ENCODE measurements at places on chromosomes 2 and 18.
A peak's percentile ranks its signal among the peaks of the same experiment; 100 is the strongest.

GRCh38 chr2:137091704-137092103 is 326.4 kb downstream of the THSD7B start:
- no peak for DNase-seq

GRCh38 chr2:158664987-158665386 is 130.1 kb upstream of the DAPL1 start:
- no peak for DNase-seq

DNA sequence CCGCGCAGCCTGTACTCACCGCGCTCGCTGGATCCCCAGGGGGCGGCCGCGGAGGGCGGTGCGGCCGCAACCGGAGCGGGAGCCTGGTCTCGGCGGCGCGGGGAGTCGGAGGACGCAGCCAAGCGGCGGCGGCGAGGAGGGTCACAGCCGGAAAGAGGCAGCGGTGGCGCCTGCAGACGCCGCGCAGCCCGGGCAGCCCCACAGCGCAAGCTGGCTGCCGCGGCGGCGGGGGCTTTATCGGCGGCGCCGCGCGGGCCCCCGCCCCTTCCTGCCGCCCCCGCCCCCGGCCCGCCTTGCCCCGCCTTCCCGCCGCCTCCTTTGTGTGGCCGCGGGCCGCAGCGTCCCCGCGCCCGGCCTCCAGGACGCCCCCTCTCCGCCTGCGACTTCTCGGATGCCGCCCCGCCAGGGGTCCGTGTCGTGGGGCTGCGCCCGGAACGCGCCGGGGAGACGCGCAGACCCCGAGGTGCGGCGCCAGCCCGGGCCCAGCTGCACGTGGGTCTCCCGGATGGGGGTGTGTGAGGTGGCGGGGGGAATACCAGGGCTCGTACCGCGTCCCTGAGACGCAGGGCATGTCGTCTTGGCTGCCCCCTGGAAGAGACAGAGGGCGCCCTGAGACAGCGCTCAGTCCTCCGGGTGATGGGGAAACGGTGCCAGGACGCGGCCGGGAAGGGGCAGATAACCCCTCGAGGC is at the start of gene SERPINE2:
Gene SERPINE2 (minus strand): TSS at position 207 of the 690 bp plus-strand sequence. CDS start 37,386 bp downstream, outside the sequence.
- peak; percentile 55 for DNase-seq

- DNase-seq: no peak
Observed at GRCh38 chr2:223779877-223780276, 57.5 kb downstream of the AP1S3 start.

- no peak for DNase-seq
Observed at GRCh38 chr2:189402932-189403331, 38.3 kb upstream of the WDR75 start.

GRCh38 chr2:173021939-173022371 is 53.7 kb upstream of the MAP3K20 start:
- no peak for DNase-seq

DNA sequence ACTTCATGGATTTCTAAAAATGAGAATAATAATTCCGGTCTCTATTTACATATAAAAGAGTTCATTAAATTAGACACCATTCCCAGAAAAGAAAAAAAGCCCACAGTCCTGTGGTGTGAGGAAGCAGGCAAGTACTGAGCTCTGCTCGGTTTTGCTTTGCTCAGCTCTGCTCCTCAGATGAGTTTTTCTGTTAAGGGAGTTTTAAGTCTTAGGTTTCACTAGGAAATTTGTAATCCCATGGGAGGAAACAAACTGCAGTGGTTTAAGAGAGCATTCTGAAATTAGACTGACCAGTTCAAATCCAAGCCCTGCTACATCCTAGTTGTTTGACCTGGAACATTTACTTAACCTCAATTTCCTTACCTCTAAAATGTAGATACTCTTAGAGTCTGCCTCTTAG is 338.6 kb upstream of the MMADHC start:
- no peak for DNase-seq

DNA sequence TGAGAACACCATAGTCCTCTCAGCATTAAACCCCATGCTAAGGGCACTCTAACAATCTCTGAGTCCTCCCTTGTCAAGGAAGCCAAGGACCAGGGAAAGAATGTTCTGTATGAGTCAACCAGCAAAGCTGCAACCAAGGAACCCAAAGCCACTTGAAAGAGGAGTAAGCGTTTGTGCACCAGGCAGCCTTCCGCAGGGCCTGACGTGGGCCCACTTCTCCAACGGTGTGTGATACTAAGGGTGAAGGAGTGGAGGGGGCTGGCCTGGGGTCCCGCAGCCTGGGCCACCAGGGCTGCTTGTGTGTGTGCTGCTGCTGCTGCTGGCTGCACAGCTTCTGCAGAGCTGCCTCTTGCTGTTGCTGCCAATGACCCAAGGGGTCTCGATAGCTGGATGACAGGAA is 30.1 kb upstream of the GALNT14 start:
- no peak for DNase-seq

DNA sequence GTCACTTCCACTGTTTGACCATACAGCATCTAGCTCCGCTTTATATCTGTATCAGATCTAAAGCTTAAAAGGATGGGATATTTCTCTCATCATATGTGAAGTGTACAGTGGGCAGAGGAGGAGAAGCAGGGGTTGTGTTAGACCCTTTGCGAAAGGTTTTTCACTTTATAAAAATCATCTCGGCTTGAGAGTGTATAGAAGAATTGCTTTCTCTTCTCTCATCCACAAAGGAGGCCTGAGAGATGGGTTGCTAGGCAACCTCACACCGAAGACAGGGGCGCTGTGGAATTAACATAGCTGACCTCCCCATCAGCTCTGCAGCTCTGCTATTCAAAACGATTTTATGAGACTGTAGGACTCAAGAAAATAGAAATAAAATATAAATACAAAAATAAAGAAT is 70.2 kb upstream of the GALNT3 start:
- DNase-seq: peak; percentile 10

DNA sequence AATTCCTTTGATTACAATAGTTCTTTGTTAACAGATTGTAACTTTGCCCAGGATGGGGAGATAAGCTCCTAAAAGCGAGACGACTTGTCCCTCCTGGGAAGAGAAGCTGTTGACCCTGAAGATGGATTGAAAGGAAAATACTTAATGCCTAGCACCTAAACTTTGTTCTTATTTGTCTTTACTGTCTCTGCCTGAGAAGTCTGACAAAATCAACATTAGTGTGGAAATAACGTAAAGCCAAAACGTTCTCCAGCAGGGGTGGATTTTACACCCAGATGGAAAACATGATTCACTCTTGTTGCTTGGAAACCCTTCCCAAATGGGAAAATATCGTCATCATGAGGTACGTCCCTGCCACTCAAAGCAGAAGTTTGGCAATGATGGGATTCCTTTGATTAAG is 450.1 kb downstream of the SLC4A3 start:
- no peak for DNase-seq

GRCh38 chr2:105487142-105488069 is 88.6 kb upstream of the FHL2 start:
- no peak for DNase-seq

GRCh38 chr2:26035090-26035743 is 1.3 kb downstream of the RAB10 start:
- no peak for DNase-seq

GRCh38 chr2:73239776-73240175 is 5.7 kb downstream of the CCT7 start:
- DNase-seq: no peak

DNA sequence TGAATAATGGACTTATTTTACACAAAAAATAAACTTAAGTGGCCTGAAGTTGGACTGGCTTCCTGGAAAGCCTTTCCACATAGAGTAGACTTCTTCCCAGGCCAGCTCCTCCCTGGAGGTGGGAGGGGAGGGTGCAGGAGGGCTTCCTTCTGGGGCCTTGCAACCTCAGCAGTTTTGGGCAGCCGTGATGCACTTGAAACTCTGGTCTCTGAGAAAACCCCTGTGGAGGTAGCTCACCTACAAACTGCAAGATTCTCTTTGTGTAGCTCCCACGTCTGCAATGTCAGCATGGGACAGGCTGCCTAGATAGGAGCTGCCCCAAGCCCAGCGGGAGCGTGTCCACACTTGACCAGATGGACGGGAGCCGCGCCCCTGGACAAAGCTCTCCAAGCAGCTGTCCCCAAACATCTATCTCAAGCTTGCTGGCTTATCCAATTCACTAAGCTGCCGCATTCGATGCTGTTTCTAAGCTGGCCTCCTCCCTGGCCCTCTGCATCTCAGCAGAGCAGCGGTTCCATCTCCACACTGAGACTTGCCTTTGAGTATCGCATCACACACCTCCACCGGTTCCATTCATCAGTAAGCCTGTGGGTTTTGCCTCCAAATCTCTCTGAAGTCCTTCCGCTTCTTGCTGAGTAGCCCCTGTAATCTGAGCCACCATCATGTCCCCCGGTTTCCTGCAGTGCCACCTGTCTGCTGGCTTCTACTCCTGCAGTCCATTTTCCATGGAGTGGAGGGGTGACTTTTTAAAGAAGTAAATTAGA is 1.6 kb upstream of the LPIN1 start:
- no peak for DNase-seq

DNA sequence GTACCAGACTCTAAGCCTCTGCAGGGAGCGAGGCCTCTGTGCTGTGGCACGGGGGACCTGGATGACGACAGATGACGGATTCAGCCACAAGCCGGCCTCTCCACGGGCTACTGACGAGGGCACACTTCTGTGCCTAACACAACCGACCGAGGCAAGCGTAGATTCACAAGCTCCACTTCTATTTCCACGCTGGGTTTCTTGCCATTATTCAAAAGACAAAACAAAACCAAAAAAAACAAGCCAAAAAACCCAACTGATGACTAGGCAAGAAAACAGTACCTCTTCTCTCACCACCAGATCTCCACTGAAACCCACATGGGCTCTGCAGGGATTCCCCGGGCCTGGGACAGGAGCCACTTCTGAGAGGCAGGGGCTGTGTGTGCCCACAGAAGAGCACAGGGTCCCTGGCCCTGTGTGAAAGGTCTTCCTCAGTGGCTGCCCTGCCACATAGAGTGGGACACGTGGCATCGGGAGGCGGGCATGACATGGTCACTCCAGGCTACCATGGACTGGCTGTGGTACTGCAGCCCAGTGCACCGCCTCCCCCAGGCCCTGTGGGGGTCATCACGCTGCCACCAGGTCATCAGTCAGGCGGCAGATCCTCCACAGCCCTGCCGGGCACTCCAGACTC is 254.7 kb downstream of the HDAC4 start:
- no peak for DNase-seq

DNA sequence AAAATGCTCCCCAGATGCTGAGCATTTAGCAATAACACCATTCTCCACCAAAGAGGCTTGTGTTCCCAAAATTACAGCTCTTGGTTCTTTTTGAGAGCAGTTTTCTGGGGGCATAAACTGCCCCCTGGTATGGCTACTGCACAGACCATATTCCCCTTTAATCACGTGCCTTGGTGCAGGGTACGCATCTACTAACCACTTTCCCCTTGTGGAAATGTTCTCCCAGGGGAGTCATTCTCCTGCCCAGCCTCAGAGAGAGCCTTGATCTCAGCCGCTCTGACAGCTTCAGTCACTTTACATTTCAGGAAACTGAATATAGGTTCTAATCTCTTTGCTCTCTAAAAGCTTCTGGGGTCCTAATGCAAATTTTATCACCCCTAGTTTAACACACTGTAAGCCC is 44.7 kb upstream of the EML6 start:
- DNase-seq: no peak

GRCh38 chr2:140835079-140835478 is 1295.7 kb downstream of the LRP1B start:
- DNase-seq: no peak

GRCh38 chr2:68637047-68637446 is 6.3 kb upstream of the PROKR1 start:
- DNase-seq: no peak

DNA sequence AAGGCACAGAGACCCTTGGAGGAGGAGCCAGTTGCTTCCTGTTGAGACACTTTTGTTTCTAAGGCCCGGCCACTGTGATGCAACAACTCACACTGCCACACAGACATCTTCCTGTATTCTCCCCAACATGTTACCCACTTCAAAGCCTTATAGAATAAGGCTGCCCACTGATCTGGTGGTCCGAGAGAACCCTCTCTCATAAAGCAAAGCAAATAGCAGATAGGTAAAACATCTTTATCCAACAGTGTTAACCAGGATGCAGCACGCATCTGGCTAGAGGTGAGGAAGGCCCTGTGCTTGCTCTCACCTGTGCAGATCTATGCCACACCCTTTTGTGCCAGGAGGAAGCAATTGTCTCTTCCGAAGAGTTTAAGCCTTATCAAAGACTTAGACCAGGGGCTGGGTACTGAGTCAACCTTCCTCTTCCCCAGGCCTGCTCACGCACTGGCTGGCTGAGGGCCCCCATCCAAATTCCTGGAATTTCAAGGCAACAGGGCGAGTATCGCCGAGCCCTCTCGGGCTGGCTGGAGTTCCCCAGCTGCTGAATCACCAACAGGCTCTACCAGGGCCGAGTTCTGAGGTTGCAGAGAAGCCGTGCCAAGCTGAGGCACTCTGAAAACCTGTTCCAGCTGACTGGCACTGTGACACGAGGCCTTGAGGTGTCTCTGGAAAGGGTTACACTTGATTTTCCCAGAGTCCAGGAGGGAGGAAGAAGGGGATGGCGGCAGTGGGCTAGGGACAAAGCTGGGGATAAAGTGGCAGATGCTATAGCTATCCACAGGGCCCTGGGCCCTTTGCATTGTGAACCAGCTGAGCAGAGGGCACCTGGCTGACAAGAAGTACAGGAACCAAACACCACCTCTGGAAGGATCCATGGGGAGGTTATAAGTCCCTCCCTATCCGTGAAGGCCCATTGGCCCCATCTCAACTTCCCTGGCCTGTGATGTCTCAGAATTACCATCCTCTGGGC is 29.3 kb downstream of the TGFA start:
- DNase-seq: no peak

DNA sequence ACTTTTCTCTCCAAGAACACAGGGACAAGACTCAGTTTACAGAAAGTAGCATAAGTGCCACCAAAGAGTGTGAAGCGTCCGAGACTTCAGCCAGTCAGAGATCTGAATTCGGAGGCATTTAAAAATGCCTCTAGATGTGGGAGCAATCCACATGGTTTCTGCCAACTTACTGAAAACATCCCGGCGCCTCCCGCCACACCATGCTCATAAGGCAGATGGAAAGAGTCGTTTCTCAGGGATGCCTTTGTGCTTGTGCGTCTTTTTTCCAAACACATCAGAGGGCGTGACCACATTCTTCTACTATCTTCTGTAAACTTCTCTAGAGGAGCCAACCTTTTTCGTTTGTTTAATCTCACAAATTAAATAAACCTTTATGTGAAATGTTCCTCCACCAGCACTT is 88.7 kb downstream of the NRP2 start:
- no peak for DNase-seq

DNA sequence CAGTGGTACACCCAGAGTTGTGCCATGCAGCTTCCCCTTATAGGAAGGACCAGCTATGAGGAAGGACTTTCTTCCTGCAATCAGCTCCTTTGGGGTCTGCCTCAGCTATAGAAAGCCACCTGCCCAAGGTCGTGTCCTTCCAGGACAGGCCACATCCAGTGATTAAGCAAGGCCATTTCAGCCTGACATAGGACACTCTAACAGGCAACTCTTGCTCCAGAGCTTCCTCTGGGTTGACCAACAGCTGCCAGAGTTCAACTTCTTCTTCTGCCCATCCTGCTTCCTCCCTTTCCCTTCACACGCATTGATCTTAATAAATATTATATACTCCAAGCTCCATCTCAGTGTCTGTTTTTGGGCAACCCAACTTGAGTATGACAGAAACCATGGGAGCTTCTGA is 12.8 kb downstream of the LRP2 start:
- no peak for DNase-seq

- DNase-seq: no peak
Observed at GRCh38 chr2:170716851-170717598, 1.9 kb downstream of the SP5 start.

All from NCI-H1105 (cell line).